ENCODE measurements at places on chromosomes 12 and 14. TPM values are rescaled to one million over a fixed set of nuclear protein-coding genes. Genes with fewer than 3 reads are reported as not detected.

ZNF268 gene
- 44.5 TPM for total RNA-seq

TMEM263 gene
- total RNA-seq, result 128 TPM

KRT71 gene
- total RNA-seq, result not detected

NOC4L gene
- total RNA-seq, result 11.8 TPM

TNFAIP2 gene
- total RNA-seq, result 190 TPM

SLC17A8 gene
- total RNA-seq, result not detected

FGF6 gene
- not detected for total RNA-seq

RNASE1 gene
- total RNA-seq, result not detected

SPATS2 gene
- total RNA-seq, result 28.7 TPM

NKX2-1 gene
- not detected for total RNA-seq

GPR68 gene
- 23.2 TPM for total RNA-seq

ANP32D gene
- not detected for total RNA-seq

DPPA3 gene
- total RNA-seq, result not detected

KRT77 gene
- total RNA-seq, result not detected

RILPL2 gene
- total RNA-seq, result 4.0 TPM

ZDHHC22 gene
- not detected for total RNA-seq

C12orf60 gene
- 1.3 TPM for total RNA-seq

TUNAR gene
- not detected for total RNA-seq

GLTP gene
- total RNA-seq, result 59.0 TPM

PMCH gene
- not detected for total RNA-seq

AKAP6 gene
- 0.29 TPM for total RNA-seq

SLC10A1 gene
- total RNA-seq, result not detected

PROX2 gene
- total RNA-seq, result not detected

AICDA gene
- not detected for total RNA-seq

PLEKHH1 gene
- total RNA-seq, result 0.17 TPM

HOXC12 gene
- total RNA-seq, result not detected

EML1 gene
- 72.9 TPM for total RNA-seq

LTB4R2 gene
- total RNA-seq, result 3.8 TPM

CRIP1 gene
- total RNA-seq, result 2.5 TPM

CPNE6 gene
- total RNA-seq, result not detected

AQP6 gene
- total RNA-seq, result not detected

SPTSSA gene
- total RNA-seq, result 30.8 TPM

STAB2 gene
- not detected for total RNA-seq

CCDC196 gene
- total RNA-seq, result not detected

LMNTD1 gene
- 0.44 TPM for total RNA-seq

GPHN gene
- 8.3 TPM for total RNA-seq

B4GALNT1 gene
- 1.3 TPM for total RNA-seq

L3HYPDH gene
- total RNA-seq, result 55.1 TPM

TMEM233 gene
- total RNA-seq, result under 0.01 TPM

KRT4 gene
- not detected for total RNA-seq

RNF212B gene
- total RNA-seq, result not detected

KRT73 gene
- total RNA-seq, result not detected

CEBPE gene
- not detected for total RNA-seq

SIX1 gene
- total RNA-seq, result 15.9 TPM

DCAF5 gene
- total RNA-seq, result 18.0 TPM

PTGER2 gene
- total RNA-seq, result 34.5 TPM
